ENCODE measurements at places on chromosomes 4 and X. TPM values are rescaled to one million over a fixed set of nuclear protein-coding genes. Genes with fewer than 3 reads are reported as not detected.

The FGFR3 gene
- 0.88 TPM for total RNA-seq

The GYPE gene
- total RNA-seq, result 1.0 TPM

The RTL5 gene
- total RNA-seq, result 2.6 TPM

The CCNB3 gene
- 0.24 TPM for total RNA-seq

The PIR gene
- 15.4 TPM for total RNA-seq

The TLR7 gene
- total RNA-seq, result under 0.01 TPM

The RTL9 gene
- 0.39 TPM for total RNA-seq

The CPZ gene
- total RNA-seq, result 0.91 TPM

The SMIM31 gene
- not detected for total RNA-seq

The HMX1 gene
- total RNA-seq, result not detected

The BTC gene
- 0.26 TPM for total RNA-seq

The GAGE12E gene
- total RNA-seq, result not detected

Measured in epithelial cell of alveolus of lung (primary cell).